Thoracic aorta (tissue), 2 donors: ENCODE measurements at places on chromosomes 11 and 22. TPM values are rescaled to one million over a fixed set of nuclear protein-coding genes. Genes with fewer than 3 reads are reported as not detected.

GRCh38 chr11:121035780-121036179 is 11.9 kb downstream of the TBCEL start:
- DNase-seq, result no peak
- H3K36me3 ChIP-seq, result no peaks in the 10 kb centered on the region
- H3K4me3 ChIP-seq, result no peak overlapping the region
- H3K27ac ChIP-seq, result no peak overlapping the region
- no peaks in the 10 kb centered on the region for H3K27me3 ChIP-seq

GRCh38 chr22:49025791-49026493 is 801.7 kb downstream of the BRD1 start:
- no peak for DNase-seq
- H3K4me3 ChIP-seq, result no peak overlapping the region
- H3K27me3 ChIP-seq, result no peaks in the 10 kb centered on the region
- H3K4me1 ChIP-seq, result no peaks in the 10 kb centered on the region
- no peak overlapping the region for H3K27ac ChIP-seq
- H3K36me3 ChIP-seq, result no peaks in the 10 kb centered on the region

- no peaks in the 10 kb centered on the region for H3K36me3 ChIP-seq
- H3K27me3 ChIP-seq, result no peaks in the 10 kb centered on the region
- no peak overlapping the region for H3K27ac ChIP-seq
- no peak for DNase-seq
- H3K4me1 ChIP-seq, result no peaks in the 10 kb centered on the region
These were observed 450.0 kb downstream of the NELL1 start for GRCh38 chr11:21119411-21119810.

DTX4 gene
- 8.8 TPM for total RNA-seq

DENND6B gene
- 6.0 TPM for total RNA-seq

DNA sequence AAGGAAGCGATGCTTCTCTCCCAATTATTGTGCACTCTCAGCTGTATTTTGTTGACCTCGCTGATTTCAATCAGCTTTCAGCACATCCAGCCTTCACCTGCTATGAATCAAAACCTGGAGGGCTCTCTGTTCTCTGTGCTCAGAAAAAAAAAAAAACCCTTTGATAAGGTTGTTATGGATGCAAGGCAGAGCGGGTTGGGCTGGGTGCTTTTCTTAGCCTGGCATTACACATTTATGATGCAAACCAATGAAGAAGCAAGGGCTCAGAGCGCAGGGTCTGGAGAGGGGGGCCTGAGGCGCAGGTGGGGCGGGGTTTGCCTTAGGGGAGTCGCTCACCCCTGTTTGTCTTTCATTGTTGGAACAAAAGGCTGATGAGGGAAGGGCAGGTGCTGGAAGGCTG is 86.0 kb upstream of the CADM1 start:
- no peaks in the 10 kb centered on the region for H3K27me3 ChIP-seq
- H3K36me3 ChIP-seq, result no peaks in the 10 kb centered on the region
- no peak overlapping the region for H3K4me3 ChIP-seq
- no peak for DNase-seq
- H3K4me1 ChIP-seq, result no peaks in the 10 kb centered on the region

- no peak for DNase-seq
- H3K4me1 ChIP-seq, result peaks cover 45% of the 10 kb centered on the region
- H3K4me3 ChIP-seq, result no peak overlapping the region
- no peak overlapping the region for H3K27ac ChIP-seq
These were observed 25.4 kb upstream of the MOB2 start for GRCh38 chr11:1511937-1512496.

HEPHL1 gene
- total RNA-seq, result not detected

OR56A1 gene
- not detected for total RNA-seq

DNA sequence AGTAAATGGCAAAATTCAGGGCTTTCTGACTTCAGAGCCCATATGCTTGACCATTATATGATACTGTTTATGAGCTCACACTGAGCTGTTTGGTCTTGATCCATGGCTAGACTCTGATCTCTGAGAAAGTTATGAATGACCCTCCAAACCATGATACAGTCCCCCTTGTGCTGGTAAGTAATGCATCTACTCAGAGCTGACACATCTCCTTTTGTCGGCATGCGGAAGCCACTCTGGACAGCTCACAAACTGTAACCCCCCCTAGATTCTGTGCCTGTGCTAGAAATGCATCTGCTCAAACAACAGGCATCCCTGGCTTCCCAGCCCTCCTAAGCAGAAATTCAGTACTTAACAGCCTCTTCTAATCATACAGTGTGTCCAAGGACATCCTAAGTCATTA is 150.8 kb upstream of the RAG2 start:
- H3K27ac ChIP-seq, result no peak overlapping the region
- DNase-seq, result no peak
- no peaks in the 10 kb centered on the region for H3K36me3 ChIP-seq
- H3K4me1 ChIP-seq, result peaks cover 8% of the 10 kb centered on the region
- no peak overlapping the region for H3K4me3 ChIP-seq
- no peaks in the 10 kb centered on the region for H3K27me3 ChIP-seq

- H3K36me3 ChIP-seq, result no peaks in the 10 kb centered on the region
- no peaks in the 10 kb centered on the region for H3K27me3 ChIP-seq
- no peak overlapping the region for H3K27ac ChIP-seq
- H3K4me3 ChIP-seq, result no peak overlapping the region
- no peak for DNase-seq
- no peaks in the 10 kb centered on the region for H3K4me1 ChIP-seq
These were observed 10.3 kb downstream of the PLAAT2 start for GRCh38 chr11:63552921-63553320.
